ENCODE measurements at places on chromosomes 12 and 14.

GRCh38 chr14:63492391-63492790 is 50.8 kb downstream of the PPP2R5E start:
- no peak for DNase-seq

- DNase-seq = no peak
Observed at GRCh38 chr12:91889910-91890309, 255.7 kb downstream of the BTG1 start.

- no peak for DNase-seq
Observed at GRCh38 chr14:33271216-33271615, 332.5 kb downstream of the NPAS3 start.

DNA sequence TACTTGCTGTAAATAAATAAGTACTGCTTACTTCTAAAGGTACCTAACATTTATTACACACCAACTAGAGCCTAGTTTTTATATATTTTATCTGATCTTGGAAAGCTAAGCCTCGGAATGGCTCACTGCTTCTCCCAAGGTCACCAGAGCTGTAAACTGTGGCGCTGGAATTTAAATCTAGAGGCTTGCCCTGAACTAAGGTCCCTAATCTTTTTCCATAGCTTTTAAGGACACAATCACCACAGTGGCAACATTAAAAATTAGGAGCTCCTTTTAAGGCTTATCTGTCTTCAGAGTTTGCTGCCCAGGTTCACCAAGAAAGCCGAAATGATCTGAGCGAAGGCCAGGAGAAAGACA is 670 bp downstream of the CCNB1IP1 start:
- DNase-seq = no peak

- no peak for DNase-seq
Observed at GRCh38 chr14:104429291-104429861, 150.2 kb upstream of the C14orf180 start.

DNA sequence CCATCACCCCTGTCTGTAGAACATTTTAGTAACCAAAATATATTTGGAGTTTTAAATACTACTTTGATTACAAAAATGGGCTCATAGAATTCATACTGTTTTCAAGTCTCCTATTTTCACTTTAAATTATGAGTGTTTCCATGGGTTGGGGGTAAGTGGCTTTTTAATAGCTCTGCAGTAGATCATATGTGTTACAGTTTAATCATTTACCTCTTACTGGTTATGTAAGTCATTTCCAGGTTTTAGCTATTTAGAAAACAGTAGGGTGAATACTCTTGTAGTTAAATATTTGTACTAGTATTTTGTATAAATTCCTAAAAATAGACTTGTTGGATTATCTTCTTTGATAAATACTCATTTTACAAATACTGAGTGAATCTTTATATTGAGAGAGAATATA is 8.2 kb downstream of the PCNX1 start:
- DNase-seq = no peak

DNA sequence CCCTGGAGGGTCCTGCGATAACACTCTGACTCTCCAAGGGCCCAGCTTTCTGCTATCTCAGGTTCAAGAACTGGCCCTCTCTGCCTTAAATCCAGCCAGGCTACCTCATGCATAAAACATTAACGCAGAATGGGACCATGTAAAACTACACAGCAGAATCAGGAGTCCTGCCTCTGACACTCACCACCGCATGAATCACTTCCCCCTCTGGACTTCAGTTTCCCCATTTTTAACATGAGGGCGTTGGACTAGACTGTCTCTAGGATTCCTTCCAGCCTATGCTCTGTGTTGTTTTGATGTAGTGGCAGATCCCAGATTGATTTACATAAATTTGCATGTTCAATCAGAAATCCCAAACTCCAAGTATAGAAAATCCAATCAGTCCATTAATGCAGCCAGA is 3.3 kb downstream of the NCKAP5L start:
- DNase-seq = no peak

GRCh38 chr12:1839956-1840951 is 19.9 kb downstream of the LRTM2 start:
- DNase-seq = no peak

DNA sequence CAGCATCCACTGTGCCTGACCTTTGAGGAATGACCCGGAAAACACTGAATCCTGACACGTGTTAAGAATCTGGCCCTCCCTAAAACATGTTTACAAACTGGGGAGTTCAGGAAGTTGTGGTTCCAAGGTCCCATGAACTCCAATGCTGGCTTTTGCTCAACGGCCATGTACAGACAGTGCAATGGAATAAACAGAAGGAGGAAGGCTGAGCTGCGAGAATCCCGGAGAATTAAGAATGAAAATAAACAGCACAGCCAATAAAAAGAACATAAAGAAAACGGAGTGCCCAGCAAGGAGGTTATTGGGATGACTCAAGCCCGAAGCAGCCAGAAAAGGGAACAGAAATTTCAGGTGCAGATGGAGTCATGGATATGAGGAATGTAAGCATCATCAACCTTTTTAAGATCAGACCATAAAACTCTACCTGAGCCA is 32.3 kb downstream of the BCL11B start:
- DNase-seq = no peak

DNA sequence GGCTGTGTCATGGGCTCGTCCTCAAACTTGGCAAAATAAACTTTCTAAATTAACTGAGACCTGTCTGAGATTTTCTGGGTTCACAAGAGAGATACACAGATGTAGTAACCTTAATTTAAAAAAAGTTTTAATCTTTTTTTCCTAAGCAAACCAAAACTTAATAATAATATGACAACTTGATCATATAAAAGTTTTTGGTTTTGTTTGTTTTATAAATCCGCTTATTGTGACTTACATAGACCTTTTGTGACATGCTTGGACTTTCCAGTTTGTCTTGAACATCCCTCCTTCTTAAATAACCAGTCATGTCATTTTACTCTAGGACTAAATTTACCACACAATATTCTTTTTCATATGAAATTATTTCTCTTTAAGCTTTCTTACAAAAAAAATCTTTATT is 8.5 kb downstream of the RDH12 start:
- no peak for DNase-seq

DNA sequence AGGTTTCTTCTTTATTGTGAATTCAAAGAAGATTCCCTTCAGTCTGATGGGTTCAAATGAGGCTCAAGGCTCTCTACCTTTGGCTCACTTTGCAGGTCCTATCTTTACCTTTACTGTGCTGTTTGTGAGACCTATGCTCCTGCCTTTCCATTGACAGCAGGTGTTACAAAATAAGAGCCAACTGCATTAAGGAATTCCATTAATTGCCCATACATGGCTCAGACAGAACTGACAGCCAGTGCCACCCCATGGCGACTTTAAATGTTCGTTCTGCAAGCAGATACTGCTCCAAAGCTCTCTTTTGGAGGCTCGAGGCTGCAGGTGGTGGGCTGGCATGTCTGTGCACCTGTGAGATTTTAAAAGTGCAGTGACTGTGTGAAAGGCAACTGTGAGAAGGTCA is 44.7 kb downstream of the RBM19 start:
- DNase-seq = no peak

- no peak for DNase-seq
Observed at GRCh38 chr12:106897981-106898901, 57.5 kb upstream of the TMEM263 start.

- no peak for DNase-seq
Observed at GRCh38 chr12:94149781-94150239, 1.4 kb downstream of the PLXNC1 start.

DNA sequence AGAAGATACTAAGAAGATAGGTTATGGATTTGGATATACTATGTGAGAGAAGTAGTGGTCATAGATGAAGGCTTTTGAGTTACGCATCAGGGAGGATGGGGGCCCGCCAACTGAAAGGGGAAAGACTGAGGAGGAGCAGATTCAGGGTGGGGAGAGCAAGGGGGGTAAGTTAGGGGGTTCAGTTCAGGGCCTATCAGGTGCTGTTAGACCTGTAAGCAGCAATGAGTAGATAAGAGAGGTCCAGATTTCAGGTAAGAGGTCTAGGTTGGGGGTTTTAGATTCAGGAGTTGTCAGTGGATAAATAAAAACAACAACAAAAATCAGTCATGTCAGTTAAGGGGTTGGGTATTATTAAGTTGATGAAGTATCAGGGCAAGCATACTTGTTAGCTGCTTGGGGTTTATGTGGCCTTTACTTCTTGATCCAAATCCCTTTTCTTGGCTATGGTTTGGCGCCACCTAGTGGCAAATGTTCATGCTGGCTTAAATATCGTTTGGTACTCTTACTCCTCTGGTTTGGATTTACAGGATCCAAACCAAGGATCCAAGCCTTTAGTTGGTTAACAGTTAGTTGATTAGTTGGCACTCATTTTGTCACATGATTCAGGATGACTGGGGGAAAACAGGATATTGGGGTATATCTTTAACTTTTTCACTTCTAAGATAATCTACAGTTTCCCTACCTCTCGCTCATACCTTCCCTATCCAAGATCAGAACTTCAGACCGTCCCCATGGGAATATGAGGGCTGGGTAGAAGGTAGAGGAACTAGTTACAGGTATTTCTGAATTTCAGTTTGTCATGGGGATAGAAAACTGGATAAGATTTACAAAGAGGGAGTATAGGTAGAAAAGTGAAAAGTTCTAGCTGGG is 65.1 kb downstream of the PCNX1 start:
- DNase-seq = peak; percentile 64

GRCh38 chr14:74077401-74077800 is 6.9 kb downstream of the ALDH6A1 start:
- DNase-seq = no peak

GRCh38 chr12:18992336-18992735 is 137.2 kb upstream of the PLEKHA5 start:
- no peak for DNase-seq

GRCh38 chr12:131596115-131596514 is 114.8 kb upstream of the SFSWAP start:
- no peak for DNase-seq

DNA sequence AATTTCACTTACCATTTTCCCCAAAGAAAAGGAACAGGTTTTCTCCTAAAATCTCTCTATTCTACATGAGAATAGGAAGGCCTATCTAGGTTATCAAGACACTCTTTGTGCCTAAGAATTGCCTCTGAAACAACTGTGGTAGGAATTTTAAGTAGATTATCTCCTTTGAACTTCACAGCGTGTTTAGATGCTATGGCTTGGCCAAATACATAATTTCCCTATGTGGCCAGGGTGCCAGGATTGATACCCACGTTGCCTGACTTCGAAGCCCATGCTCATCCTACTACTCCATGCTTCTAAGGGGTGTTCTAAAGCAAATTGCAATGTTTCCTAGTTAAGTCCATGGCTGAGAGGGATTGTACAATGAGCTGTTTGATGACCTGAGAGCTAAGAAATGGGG is 241.5 kb upstream of the FBXO33 start:
- DNase-seq = no peak

DNA sequence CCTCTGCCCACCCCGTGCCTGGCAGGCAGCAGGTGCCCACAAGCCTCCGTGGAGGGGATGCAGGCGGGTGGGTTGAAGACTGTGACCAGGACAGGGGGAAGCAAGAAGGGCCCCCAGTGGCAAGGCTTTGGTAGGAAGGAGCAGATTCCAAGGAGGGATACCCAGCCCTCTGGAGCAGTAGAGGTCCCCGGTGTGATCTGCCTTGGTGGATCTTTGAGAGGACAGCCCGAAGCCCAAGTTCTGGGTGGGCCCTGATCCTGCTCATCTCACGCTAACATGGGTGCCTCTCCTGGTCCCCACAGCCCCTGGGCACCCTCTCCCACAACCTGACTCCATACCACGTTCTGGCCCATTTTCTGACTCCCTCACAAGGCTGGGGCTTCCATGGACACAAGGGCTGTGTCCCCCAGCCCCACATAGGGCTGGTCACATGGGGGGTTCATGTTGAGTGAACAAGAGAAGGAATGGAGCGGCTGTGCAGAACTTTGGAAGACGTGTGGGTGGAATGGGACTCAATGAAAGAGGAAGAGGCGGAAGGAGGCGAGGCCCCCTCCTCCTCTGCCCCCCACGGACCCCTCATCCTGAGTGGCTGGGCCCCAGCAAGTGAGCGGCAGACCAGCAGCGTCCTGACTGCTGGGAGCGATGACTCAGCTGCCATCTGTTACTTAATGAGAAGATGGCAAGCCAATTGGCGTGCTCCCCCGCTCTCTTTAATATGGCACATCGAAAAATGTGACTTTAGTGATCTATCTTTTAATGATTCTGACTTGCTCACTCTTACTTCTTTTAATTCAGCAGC is 77.0 kb upstream of the BCL11B start:
- no peak for DNase-seq

- DNase-seq = no peak
Observed at GRCh38 chr12:21459474-21459873, 22.0 kb downstream of the PYROXD1 start.

DNA sequence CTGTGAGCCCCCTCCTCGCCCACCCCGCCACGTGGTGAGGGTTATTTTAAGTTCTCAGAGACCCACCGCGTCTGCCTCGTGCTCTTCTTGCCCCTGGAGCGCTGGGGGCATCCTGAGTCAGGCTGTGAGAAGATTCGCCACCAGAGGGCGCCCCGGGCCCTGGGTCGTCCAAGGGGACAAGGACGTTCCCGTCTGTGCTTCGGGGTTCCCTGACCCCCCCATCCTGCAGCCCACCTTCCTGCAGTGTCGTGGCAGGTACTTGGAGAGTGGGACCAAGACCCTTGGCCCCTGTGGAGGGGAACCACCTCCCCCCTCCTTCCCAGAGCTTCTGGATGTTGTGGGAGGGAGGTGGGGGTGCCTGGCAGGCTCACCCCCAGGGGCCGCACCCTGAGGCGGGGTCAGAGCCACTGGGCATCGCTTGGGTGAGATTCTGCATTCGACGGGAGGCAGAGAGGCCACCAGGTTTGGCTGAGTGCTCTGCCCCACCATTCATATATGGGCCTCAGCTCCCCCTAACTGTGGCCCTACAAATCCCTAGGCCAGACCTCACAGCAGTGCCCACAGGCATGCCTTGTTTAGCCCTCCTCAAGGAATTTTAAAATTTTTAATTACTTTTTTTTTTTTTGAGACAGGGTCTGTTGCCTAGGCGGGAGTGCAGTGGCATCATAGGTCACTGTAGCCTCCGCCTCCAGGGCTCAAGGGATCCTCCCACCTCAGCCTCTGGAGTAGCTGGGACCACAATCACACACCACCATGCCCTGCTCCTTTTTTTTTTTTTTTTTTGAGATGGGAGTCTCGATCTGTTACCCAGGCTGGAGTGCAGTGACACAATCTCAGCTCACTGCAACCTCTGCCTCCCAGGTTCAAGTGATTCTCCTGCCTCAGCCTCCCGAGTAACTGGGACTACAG is 17.0 kb downstream of the RHOF start:
- peak; percentile 98 for DNase-seq

- DNase-seq = no peak
Observed at GRCh38 chr12:100326208-100326607, 30.7 kb upstream of the SLC17A8 start.

DNA sequence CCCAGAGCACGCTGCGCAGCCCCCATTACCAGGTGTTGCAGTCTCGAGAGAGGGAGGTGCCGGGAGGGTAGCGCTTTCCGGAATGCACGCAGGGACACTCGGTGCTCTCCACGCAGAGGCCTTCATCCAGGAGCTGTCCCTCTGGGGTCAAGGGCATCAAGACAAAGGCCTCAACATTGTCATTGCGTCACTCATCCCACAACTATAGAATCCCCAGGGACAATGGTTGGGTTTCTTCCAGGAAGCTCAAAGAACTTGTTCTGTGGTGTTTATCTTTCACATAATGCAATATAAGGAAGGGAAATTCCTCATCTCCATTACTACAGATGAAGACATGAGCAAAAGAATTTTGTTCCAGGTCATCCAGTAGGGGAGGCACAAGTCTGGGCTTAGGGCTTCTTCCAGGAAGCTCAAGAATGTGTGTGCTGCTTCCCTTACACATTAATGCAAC is 52.1 kb downstream of the VWF start:
- no peak for DNase-seq

- no peak for DNase-seq
Observed at GRCh38 chr12:8692573-8692972, 5.2 kb upstream of the RIMKLB start.

Measured in activated CD8-positive, alpha-beta memory T cell treated with anti-CD3 and anti-CD28 coated beads for 48 hours (primary cell).